ENCODE measurements at places on chromosomes 11 and 22.
A peak's percentile ranks its signal among the peaks of the same experiment; 100 is the strongest.

DNA sequence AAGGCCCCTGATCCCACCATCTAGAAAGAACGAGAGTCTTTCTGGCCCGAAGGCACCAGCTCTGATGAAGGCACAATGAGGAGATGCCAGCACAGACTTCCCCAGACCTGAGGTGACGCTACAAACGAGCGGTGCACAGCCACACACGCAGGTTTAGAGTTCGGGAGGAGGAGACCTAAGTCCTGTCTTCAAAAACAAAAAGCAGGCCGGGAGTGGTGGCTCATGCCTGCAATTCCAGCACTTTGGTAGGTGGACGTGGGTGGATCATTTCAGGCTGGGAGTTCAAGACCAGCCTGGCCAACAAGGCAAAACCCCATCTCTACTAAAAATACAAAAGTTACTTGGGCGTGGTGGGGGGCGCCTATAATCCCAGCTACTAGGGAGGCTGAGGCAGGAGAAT lies 9.5 kb downstream of the LTO1 start:
- DNase-seq: no peak

- DNase-seq: peak; percentile 19
Measured at GRCh38 chr11:72482211-72482812, 48.0 kb upstream of the CLPB start.

DNA sequence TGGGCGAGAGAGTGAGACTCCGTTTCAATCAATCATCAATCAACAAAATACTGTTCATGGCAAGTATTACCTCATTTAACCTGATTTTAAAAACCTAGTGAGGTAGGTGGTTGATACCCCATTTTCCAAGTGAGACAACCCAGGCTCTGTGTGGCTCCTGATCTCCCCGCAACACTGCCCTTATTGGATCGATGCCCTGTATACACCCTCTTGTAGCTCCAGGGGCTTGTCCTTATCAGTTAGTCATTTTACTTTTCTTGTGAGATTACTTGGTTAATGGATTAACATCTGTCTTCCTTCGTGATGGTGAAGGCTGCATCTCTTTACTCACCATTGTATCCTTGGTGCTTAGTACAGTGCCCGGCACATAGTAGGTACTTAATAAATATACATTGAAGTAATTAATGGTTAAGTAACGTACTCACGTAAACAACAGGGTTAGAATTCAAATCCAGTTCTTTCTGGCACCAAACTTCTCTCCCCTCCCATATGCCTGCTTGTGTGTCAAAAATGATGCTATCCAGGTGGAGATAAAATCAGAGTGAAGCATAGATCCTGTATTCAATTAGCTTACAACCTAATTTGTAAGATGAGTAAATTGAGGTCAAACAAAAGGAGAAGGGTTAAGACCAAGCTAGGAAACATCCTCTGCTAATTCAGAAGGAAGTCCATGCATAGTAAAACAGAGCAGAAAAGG lies 1.8 kb upstream of the PRG2 start:
- no peak for DNase-seq

DNA sequence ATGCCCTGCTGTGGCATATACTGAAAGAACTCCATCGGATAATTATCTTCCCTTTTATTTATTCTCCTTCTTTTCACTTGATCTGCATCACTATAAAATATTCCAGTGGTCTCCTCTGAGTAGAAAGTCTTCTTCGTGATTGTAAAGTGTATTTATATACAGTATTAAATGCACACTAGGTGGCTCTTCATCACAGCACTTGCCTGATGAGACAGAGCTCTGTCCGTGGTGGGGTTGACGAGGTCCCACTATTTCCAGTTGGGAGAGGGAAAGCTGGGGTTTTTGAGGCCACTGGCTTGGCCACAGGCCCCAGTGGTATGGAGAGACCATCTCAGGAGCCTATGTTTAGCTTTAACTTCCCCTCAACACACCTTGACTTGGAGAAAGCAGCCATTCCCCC lies 31.6 kb upstream of the ZBTB16 start:
- DNase-seq: no peak

DNA sequence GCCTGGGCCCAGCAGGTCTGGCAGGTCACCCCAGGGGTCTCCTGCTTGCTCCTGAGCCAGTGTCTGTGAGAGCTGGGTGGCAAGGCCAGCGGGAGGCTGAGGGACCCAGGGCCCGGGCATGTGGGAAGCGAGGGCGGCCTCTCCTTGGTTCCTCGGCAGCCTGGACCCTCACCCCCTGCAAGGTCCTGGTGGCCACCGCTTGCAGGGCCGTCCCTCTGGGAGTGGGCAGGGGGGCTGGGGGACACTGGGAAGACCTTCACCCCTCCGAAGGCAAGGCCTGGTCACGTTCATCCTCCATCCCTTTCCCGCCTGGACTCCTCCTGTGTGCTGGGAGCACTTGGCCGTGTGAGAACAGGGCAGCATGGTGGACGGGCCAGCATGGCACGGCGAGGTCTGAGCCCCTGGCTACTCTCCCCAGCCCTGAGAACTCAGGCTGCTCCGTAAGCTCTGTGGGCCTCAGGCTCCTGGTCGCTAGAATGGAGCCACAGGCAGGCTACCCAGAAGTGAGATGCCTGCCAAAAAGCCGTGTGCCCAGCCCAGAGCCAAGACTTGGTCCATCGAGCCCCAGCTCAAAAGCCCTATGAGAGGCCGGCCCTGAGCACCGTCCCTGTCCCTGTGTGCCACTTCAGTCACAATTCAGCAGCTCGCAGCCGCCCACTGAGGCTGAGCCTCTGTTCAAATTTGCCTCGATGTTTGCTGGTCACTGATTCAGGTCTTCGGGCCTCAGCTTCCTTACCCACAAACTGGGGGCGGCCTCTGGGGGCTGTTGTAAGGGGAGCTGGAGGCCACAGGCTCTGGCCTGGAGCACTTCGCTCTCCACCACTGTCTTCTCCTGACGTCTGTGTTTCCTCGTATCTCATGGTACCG lies 45.0 kb downstream of the IGLL1 start:
- no peak for DNase-seq

GRCh38 chr11:91591021-91591420 lies 633.6 kb upstream of the FAT3 start:
- no peak for DNase-seq
